ENCODE measurements at places on chromosomes 11 and 22. TPM values are rescaled to one million over a fixed set of nuclear protein-coding genes. Genes with fewer than 3 reads are reported as not detected.

SLC16A8 gene
- not detected for total RNA-seq

CARD18 gene
- not detected for total RNA-seq

OR8K5 gene
- not detected for total RNA-seq

FXYD6 gene
- 0.16 TPM for total RNA-seq

NTM gene
- not detected for total RNA-seq

MAJIN gene
- total RNA-seq, result 0.10 TPM

TTLL8 gene
- total RNA-seq, result not detected

CPT1B gene
- 15.7 TPM for total RNA-seq

MIOX gene
- total RNA-seq, result not detected

CEP126 gene
- total RNA-seq, result 3.5 TPM

YDJC gene
- 55.6 TPM for total RNA-seq

HORMAD2 gene
- total RNA-seq, result not detected

YPEL4 gene
- 0.43 TPM for total RNA-seq

CLDN5 gene
- not detected for total RNA-seq

LARGE1 gene
- total RNA-seq, result 4.1 TPM

PKDREJ gene
- total RNA-seq, result not detected

CD44 gene
- 794 TPM for total RNA-seq

KRTAP5-6 gene
- not detected for total RNA-seq

CDCA5 gene
- total RNA-seq, result 74.6 TPM

CARNS1 gene
- total RNA-seq, result 0.12 TPM

BTBD18 gene
- not detected for total RNA-seq

B4GALNT4 gene
- 12.6 TPM for total RNA-seq

TRABD gene
- 41.4 TPM for total RNA-seq

RASGRP2 gene
- total RNA-seq, result 0.74 TPM

CHRDL2 gene
- 2.5 TPM for total RNA-seq

HBB gene
- not detected for total RNA-seq

RHOD gene
- total RNA-seq, result 47.7 TPM

FGF19 gene
- total RNA-seq, result 0.03 TPM

OR4A16 gene
- total RNA-seq, result not detected

FAM89B gene
- 56.2 TPM for total RNA-seq

TIMP3 gene
- 1.4 TPM for total RNA-seq

IFITM5 gene
- total RNA-seq, result not detected

OR2AG1 gene
- not detected for total RNA-seq

BDNF gene
- total RNA-seq, result 11.4 TPM

ABTB2 gene
- total RNA-seq, result 26.3 TPM

PACSIN3 gene
- total RNA-seq, result 30.0 TPM

FAR1 gene
- total RNA-seq, result 53.9 TPM

P4HA3 gene
- total RNA-seq, result 51.0 TPM

MOV10L1 gene
- not detected for total RNA-seq

MMP27 gene
- total RNA-seq, result not detected

TTLL1 gene
- total RNA-seq, result 2.5 TPM

HBE1 gene
- total RNA-seq, result 0.16 TPM

PHOX2A gene
- not detected for total RNA-seq
